Central memory CD4-positive, alpha-beta T cell (primary cell): ENCODE measurements at places on chromosomes 6 and 20.

- no peak for DNase-seq
Measured at GRCh38 chr6:139371421-139372203, 2.8 kb downstream of the CITED2 start.

DNA sequence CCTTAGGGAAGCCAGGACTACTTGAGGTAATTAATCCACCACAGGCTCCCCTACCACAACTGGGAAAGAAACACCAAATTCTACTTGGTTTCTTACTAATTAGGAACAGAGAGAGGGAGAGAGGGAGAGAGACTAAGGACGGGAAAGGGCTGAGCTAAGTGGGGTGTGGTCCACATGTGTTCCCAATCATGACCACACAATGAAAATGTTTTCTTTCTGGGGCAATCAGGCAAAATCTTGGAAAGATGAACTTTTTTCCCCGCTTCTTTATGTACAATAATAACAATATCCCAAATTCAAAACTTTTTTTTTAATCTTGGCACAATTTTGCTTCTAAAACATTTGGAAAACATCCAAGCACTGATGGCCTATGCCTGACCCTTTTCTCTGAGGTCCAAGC lies 734.4 kb downstream of the MAFB start:
- DNase-seq, result no peak

GRCh38 chr20:63545814-63546213 lies 1.7 kb downstream of the SRMS start:
- DNase-seq, result no peak

- DNase-seq, result no peak
Measured at GRCh38 chr20:4787069-4787468, 65.4 kb downstream of the PRND start.

DNA sequence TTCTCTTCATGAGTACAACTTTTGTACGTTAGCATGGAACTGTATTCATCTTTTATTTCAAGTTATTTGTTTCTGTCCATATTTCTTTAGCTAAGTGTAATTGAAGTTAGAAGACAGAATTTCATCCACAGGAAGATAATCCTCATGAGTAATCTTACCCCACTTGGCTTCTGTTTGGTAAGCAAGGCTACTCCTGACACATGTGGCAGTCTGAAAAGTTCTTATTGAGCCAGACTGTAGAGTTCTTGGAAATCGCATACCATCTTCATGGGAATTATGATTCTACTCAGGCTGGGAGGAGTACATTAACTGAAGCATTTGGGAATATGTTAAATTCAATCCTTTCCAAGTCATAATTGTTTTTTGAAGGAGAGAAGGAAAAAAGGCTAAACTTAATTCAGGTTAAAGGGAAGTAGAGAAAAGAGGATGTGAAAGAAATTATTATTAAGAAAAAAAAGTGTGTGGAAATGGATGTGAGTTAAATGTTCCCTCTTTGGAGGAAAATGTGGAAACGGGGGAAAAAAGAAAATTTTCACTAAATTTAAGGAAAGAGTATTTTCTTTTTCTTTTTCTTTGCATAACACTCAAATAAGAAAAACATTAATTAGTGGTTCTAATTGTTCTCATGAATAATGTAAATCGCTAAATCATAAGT lies 41.5 kb upstream of the TENT5A start:
- DNase-seq, result no peak

DNA sequence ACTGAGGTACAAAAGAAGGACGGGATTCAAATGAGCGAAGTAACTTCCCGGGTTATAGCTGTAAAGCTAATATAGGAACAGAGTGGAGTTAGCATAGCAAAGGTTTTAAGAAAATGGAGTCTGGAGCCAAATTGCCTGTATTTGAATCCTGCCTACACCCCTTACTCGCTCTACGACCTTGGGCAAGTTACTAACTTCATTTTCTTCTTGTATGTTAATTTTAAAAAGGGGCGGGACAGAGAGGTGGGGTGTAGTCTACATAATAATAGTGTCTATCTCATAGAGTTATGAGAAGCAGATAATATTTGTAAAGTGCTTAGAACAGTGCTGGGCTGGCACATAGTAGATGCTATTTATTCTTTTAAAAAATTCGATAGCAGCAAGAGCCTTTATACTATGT lies 705 bp downstream of the ZSCAN23 start:
- no peak for DNase-seq

- no peak for DNase-seq
Measured at GRCh38 chr20:18191306-18191705, 53.6 kb downstream of the KAT14 start.

DNA sequence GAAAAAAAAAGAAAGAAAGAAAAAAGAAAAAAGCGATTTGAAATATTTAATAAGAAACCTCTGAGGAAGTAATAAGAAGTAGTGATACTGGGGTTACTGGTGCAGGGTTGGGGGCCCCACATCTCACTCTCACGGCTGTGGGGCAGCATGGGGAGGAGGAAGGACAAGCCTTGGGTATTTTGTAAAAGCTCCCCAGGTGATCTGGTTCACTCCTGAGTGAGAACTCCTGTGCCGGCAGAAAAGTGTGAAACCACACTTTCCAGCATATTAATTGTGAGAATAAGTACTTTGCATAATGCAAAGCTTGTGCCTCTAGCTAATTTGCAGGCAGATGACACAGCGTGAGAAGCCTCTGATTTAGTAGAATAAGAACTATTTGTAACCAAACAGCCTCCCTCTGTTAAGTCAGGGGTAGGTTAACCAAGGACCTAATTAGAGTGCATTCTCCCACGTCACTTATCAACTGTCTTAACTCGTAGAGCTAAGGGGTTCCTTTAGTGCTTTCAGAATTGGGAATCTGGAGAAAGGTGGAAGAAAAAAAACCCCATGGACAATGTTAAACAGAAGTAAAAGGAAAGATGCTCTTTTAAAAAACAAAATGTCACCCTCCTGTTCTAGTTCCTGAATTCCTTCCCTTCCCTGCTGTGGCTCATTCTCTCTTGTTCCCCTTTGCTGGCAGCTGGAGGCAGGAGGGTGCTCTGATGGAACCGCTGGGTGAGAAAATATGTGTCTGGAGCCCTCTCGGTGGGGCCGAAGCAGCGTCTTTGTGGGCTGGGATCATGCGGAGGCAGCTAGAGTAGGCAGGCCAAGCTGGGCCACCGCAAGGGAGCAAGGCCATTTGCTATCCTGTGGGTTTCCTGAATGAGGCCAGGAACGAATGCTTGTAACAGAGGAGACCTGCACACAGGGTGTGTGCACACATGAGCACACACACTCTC lies 108.7 kb downstream of the FYN start:
- peak; percentile 69 for DNase-seq

DNA sequence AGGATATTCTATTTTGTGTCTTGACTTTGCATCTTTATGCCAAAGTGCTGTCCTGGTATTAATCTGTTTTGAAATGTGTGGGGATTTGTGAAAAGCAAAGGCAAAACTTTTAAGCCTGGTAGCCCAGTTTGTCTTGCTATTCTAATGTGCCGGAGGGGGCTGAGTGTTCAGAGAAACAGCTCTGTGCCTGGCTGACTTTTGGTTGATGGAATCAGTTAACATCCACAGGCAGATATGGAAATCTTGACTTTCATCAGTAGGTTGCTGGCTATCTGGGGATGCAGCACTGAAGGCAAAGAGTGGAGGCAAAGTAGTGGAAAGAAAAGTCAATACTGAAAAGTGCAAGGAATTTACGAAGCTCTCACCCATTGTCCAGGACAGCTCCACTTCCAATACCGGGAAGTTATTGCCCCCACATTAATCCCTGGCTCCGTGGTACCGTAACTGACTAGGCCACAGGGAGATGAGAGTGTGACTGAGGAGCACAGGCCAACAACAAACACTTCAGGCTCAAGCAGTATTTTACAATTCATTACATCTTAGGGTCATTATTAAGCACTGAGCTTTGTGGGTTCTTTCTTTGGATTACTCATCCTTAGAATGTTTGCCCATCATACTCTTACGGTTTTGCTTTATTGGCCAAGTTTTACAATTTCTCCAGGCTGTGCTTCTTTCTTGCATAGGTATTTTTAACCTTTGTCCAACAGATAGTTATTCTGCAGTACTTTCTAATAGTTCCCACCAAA lies 164.6 kb downstream of the MTFR2 start:
- DNase-seq, result no peak

GRCh38 chr20:31739550-31739977 lies 474 bp downstream of the TPX2 start:
- no peak for DNase-seq

DNA sequence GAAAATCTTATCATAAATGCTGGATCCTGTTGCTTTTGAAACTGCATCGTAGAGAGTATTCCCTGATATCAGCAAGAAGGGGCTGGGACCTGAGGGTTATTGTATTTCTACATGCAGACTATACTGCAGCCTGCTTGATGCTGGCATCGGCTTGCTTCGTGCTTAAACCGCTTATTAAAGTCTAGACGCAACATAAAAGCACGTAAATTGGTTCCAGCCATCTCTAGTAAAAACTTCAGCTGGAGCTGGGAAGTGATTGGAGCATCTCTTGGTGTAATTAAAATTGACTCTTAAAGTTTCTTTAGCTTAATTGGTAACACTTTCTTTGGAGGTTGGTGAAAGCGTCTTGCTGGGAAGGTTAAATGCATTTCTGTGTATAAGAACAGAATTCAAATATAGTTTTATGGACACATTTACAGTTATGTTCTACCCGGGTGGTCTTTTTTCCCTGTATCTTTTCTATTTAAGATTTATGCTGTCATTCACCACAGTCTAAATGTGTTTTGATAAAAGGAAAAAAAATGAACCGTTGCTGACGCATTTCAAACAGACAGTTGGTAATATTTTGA lies 139.0 kb upstream of the JAG1 start:
- DNase-seq, result no peak

DNA sequence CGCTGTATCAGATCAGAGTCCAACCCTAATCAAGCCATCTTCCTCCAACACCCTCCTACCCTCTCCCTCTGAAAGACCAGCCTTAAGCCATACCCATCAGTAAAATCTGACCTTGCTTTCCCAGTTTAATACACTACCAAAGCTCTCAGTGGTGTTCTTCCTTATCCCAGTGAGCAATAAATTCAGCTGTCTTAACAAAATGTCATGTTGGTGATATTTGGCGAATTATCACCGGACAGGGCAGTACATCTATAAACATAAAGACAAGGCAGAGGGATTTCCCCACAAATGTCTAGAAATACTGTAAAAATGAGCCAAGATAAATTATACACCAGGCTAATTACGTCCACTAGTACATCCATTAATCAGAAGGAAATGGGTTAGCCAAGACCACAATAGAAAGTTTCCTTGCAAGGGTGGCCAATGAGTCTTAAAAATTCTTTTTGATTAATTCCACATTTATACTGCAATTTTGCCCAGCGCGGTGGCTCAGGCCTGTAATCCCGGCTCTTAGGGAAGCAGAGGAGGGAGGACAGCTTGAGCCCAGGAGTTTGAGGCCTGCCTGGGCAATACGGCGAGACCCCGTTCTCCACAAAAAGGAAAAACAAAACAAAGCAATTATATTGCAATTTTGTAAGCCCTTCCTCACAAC lies 905 bp downstream of the RARS2 start:
- no peak for DNase-seq

- no peak for DNase-seq
Measured at GRCh38 chr20:6769903-6770785, 2.7 kb downstream of the BMP2 start.

DNA sequence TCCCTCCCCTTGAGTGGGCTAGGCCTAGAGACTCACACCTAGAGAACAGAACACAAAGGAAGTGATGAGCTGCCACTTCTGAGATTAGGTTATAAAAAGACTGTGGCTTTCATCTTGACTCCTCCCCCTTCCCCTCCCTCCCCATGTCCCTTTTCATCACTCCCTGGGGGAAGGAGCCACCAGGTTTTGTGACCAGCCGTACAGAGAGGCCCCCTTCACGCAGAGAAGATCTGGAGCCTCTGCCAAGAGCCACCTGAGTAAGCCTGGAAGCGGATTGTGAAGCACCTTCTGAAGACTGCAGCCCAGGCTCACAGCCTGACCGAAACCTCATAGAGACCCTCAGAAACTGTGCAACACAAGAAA lies 118.4 kb upstream of the NXT1 start:
- DNase-seq, result no peak

DNA sequence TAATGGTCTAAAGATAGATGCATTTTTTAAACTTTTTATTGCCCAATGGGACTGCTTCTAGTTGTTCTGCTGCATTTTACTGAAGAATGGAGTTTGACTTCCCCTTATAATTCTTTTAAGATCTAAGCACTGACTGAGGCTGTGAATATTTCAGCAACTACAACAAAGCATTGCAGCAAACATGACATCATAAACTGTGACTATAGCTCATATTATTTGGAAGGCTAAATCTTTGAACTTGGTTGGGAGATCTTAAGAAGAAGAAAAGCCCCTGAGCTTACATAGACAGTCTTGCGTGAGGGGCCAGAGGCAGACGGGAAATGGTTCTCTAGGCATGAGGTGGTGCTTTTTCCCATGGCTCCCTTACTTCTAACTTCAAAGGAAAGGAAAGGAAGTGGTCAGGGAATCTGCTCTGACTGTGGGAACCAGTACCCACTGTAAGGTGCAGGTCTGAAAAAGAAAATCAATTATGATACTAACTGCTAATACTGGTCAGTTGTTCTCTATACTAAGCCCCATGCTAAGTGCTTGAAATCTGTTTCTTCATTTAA lies 14.8 kb downstream of the HEY2 start:
- no peak for DNase-seq

DNA sequence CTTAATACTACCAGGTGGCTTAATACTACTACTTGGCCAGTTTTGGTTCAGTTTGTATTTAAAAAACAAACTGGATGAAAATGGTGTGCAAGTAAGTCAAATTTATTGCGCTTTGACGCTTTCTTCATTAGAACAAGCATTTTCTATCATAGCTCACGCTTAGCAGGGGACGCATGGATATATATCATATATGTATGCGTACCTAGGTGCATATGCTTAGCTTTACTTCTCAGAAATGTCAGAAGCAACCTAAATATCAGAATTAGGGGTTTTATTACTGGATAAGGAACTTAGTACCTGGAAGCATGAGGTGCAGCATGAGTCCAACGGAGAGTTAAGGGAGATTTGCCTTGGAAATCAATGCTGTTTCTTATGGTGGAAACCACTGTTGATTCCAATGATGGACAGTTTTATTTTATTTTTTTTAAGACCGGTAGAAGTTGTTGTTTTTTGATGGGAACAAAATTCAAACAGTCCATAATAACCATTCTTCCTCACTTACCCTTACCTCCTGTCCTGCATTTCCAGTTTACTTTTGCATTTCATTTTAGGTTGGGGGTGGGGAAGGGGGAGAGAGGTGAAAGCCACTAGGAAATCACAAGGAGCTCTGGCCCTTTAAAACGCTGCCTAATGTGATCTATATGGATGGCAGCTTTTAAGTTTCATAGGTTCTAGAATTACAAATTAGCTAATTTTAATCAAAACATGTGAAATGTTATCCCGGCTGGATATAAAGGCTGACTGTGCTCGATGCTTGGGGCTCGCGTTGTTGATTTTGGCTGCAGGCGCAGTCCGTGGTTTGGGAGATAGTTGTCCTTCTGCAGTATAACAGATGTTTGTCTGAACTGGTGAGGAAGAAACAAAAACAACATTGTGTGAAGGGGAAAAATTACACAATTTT lies 2.1 kb downstream of the SOBP start:
- DNase-seq, result no peak
